ENCODE measurements at places on chromosomes 7 and 10.

GRCh38 chr7:13532028-13532753 lies 457.3 kb downstream of the ETV1 start:
- DNase-seq = no peak

GRCh38 chr7:130127821-130128317 lies 57.5 kb downstream of the KLHDC10 start:
- no peak for DNase-seq

GRCh38 chr7:135375908-135376699 lies 133.8 kb downstream of the CNOT4 start:
- no peak for DNase-seq

DNA sequence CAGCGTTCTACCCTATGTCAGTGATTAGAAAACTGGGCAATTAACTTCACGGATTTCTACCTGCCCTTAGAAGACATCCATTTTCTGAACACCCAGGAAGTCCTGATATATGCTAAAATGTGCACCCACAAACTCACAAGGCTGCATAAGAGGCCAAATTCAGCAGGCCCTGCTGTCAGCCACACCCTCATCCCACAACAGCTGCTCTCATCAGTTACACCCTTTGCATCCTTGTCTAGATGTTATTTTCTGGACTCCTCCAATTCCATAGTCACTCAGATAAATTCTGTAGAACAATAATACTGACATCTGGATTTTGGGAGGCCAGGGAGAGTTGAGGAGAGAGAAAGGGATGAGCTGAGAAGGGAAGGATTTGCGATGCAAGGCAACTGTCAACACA lies 208.9 kb downstream of the TAX1BP1 start:
- no peak for DNase-seq

DNA sequence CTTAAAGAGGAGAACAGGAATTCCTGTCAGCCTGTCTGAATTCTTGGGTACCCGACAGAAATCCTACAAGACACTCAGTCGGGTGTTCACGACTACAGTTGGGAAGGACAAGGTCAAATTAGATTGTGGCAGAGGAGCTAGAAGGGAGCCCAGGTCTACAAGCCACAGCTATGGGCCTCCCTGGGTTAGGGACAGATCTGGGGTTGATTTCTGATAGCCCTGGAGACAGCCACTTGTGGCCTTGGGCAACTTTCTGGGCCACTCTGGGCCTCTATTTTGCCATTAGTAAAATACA lies 39.7 kb upstream of the ANTXRL start:
- DNase-seq = no peak

GRCh38 chr7:114741911-114742310 lies 180.0 kb upstream of the MDFIC start:
- DNase-seq = no peak

DNA sequence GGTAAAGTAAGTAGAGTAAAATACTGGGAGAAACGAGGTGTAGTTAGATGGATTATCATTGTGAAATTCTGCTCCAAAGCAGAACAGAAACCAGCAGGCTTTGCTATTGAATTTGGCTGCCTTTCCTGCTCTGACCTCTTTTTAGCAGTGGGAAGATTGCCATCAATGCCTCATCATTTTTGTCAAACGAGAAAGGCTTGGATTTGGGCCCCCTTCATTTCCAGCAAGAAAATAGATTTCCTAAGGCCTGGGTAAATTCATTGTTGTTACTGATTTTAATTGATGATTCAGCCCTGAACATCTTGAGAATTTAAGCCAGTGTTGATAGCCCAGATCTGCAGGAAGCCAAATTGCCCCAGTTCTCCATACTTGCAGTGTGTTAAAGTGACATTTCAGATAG lies 35.2 kb upstream of the ASAH2 start:
- DNase-seq = no peak

GRCh38 chr7:1611708-1612241 lies 41.9 kb upstream of the PSMG3 start:
- DNase-seq = peak; percentile 96

GRCh38 chr10:79321951-79322350 lies 25.3 kb upstream of the PPIF start:
- DNase-seq = no peak

DNA sequence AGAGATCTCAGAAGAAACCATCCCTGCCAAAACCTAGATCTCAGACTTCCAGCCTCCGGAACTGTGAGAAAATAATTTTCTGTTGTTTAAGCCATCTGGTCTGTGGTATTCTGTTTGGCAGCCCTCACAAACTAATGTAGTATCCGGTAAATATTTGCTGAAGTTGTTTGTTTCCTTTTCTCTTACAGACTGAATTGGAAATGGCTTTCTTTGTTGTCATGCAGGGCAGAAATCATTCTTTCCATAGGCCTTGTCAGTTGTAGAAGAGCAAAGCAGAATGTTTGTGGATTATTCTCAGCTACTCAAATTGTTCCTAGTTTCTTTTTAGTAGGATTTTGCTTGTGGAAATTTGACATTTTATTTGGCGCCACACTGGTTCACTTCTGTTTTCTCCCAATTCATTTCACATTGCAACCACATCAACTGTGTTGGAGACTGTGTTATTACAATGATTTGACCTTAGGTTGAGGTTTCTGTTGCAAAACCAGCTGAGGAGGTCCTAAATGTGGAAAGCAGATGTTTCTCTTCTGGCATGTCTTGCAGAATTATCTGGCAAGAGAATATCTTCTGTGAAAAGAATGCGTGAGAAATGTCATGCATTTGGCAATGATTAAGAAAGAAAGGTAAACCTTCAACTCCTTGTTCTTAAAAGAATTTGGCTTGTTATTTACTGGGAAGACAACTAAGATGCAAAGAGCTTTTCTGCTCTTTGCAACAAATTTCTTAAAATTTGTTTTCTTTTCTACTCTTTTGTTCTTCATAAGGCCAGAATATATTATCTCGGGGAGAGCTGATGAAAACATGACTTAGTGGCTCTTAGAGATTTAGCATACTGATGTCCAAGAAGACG lies 25.8 kb downstream of the ACTA2 start:
- DNase-seq = no peak
